ENCODE measurements at places on chromosomes 5 and 9.
A peak's percentile ranks its signal among the peaks of the same experiment; 100 is the strongest.

DNA sequence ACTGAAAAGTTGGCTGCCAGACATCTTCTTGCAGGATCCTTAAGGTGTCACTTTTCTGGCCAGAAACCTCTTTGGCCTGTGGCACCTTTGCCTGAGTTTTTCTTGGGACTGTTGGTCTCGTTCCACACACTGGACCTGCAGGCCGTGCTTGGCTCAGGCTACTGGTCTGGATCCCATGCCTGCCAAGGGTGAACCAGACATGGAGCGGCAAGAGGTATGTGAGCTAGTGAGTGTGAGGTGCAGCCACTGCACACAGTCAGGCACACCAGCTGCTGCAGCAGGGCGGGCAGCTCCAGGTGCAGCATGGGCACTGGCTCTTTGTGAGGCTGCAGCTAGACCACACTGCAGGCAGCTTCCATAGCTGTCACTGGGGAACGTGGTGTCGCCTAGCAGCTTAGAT lies 47.9 kb downstream of the NDUFAF2 start:
- no peak for DNase-seq

DNA sequence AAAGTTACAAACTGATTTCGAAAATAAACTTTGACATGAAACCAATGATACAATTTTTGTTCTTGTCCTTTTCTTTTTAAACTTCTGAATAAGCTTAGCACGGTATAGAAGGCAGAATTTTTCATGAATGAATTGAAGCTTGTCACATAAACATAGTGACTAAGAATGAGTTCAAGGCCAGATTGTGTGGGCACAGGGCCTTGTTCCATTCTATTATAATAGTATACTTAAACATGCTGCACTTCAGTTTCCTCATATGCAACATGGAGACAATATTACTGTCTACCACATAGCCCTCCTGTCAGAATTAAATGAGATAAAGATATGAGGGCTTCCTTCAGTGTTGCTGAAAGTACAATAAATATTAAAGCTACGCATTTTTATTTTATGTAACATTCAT lies 204.2 kb upstream of the HAPLN1 start:
- no peak for DNase-seq

DNA sequence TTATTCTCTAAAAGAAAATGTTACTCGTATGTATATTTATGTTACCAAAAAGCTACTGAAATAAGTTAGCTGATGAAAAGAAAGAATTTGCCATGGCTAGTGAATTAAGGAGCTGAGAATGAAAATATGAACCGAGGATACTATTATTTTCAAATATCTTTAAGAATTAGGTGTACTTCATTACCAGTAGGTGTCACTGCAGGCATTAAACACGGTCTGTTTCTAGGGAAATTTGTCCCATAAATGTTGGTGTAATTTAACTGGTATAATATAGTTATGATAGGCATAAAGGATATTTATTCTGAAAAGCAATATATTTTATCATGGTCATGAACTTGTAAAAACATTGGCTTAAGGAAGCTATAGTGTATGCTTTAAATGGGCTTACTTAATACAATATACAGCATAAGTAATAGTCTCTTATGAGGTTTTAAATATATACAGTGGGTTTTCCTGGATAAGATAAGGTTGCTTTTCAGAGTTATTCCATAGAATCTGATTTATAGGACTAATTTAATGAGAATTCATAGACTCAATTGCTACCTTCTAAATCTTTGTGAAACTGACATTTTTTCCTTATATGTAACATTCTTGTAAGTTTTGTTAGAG lies 72.4 kb upstream of the MPDZ start:
- DNase-seq: no peak

GRCh38 chr5:38463634-38464521 lies 92.6 kb downstream of the LIFR start:
- DNase-seq: no peak

DNA sequence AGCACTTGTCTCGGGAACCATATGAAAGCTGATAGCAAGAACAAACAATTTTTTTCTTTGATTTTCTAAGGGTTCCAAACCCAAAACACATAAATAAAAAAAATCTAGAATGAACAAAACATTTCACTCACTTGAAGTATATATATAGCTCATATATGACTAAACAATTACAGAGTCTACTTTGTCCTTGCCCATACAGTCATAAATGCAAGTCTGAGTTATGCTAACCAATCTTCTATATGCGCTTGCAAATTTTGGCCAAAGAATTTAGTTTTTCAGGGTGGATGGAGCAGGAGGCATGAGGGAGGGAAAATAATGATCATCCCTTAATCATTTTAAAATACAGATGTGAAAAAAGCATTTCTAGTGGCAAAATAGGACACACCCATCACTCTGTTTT lies 370.1 kb downstream of the BNC2 start:
- DNase-seq: no peak

DNA sequence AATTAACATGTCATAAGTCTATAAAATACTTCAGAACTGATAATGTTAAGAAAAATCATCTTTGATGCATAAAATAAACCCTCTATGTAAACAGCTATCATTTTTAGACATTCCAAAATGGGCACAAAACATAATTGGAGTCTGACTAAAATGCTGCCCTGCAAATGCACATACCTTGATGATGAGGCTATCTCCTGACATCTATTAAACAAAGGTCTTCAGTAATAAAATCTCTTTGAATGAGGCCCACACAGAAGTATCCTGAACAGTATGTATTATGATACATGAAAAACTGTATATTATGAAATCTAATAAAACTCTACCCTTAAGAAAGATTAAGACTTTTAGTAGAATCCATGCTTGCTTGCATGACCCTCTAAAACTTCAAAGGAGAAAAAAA lies 66.1 kb downstream of the FBXL17 start:
- no peak for DNase-seq

DNA sequence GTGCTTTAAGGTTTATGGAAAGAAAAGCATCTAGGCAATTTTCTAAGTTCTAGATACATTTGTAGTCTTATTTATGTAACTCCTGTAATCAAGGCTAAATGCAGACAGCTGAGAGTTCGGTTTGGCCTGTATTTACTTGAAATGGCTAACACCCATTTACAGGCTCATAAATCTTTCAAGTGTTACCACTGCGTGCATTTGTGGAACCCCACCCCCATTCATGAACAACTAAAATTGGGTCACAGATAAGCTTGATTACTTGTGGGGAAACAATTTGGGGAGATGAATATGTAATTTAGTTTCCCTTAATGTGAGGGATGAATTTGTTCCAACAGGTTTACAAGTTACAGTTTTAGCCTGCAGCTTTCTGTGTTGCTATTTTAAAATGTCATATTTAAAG lies 360.6 kb downstream of the ARRDC3 start:
- no peak for DNase-seq

- no peak for DNase-seq
Observed at GRCh38 chr5:95937607-95938152, 24.0 kb downstream of the ELL2 start.

- no peak for DNase-seq
Observed at GRCh38 chr5:89241186-89241585, 358.2 kb upstream of the MEF2C start.

GRCh38 chr5:167451076-167451475 lies 840.4 kb upstream of the WWC1 start:
- DNase-seq: no peak

DNA sequence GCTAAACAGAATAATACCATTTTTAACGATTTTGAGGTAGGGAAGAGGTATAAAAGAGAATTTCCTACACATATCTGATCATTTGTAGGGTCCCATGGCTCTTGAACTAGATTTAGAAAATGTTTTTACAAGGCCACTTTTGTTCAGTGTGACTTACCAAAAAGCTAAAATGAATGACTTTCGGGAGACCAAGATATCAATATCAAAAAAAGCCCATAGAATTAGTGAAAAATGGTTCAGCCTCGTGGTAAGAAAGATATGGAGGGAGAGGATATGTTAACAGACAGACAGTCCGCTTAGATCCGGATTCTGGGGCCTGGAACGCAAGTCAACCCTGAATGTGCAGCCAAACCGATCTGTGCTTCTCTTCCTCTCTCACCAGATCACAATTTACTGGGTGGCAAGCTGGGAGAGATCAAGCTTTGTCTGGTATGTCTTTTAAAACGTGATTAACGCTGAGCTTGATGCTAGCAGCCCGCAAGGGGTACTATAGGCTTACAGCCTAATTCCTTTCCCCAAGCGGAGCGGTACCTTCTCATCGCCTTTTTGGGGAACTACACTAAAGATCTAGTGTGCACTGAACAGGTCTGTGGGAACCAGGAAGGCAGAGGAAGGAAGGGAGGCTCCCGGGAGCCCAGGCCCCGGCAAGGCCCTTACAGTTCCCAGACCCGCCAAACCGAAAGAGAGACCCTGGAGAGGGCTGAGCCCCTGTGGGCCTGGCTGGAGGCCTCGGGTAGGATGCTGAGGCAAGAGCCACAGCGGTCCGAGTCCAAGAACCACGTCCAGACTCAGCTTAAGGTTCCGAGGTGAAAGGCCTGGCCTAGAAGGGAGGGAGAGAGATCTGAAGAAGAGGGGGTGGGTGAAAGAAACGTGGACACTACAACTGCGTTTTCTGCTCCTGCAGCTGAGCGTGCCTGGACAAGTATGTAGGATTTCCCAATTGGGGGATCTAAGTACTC lies 2.9 kb downstream of the NR2F1-AS1 start:
- no peak for DNase-seq

- DNase-seq: no peak
Observed at GRCh38 chr5:175778951-175779503, 92.4 kb upstream of the CPLX2 start.

DNA sequence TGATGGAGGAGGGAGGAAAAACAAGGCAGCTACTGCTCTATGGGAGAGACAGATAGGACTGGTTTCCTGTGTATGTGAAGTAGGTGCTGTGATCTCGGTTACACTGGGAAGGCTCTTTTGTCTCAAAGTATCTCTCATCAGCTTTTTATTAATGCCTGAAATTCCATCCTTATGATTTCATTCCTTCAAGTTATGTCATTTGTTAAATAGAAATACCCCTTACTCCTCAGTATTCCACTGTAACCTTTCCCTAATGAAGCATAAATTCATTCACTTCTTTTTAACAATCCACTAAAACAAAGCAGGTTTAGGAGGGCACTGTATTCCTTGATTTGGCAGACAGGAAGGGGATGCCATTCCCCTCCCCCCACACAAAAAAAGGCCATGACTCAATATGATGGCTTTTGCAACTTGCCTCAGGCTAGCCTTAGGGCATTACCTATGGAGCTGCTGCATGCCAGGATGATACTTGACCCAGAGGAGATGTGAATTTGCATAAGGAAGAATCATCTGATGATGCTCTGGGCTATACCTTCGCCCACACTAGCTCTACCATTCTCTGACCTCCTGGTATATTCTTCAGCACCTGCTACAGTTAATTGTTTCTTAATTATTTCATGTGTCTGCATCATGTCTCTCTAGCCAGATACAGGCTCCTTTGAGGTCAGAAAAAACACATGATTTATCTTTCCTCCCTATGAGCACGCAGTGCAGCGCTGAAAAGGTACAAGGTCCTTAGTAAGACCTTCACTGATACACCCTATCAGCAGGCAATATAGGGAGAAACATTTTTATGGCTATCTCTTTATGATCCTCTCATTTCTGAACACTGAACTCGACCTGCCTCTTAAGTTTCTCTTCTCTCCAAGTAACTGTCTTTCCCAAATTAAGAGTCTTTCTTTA lies 26.3 kb downstream of the NR3C1 start:
- DNase-seq: no peak

- DNase-seq: no peak
Observed at GRCh38 chr5:181243018-181243563, 615 bp downstream of the RACK1 start.

DNA sequence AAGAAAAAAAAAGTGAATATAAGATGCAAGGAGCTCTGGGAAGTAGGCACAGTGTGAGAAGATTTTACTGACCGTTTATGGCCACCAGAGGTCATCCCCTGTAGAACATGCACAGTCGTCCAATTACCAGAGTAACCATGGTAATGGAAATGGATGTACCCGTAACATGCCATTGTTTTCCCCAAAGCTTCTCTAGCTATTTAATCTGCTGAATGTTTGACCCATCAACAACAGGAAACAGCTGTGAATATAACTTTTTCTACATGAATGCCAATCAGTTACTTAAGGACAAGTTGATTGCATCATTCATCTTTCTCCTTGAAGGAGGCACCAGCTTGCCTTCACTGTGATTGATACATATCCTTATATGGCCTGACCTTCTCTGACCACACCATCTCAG lies 1967.0 kb upstream of the CDH9 start:
- no peak for DNase-seq

DNA sequence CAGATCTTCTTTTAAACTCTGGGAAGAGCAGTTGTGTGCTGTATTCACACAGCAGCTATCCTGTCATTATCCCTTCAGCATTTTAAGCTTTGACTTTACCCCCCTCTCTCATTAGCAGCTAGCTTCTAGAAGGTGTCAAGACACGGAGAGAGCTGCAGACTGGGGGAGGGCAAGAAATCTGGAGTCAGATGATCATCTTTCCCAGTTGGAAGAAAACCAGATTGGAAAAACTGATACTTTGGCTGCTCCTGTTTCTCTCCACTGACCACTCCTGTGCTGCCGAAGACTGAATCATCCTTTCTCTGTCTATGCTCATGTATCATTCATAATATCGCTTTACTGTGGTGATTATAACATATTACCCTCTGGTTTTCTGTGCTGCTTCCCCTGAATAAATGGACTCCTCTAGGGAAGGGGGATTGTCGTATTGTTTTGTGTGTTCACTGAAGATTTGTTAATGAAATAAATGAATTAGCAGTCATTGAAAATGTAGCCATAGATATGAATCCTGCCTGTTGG lies 75.1 kb downstream of the SH3GL2 start:
- no peak for DNase-seq

GRCh38 chr5:56264417-56265025 lies 31.4 kb upstream of the ANKRD55 start:
- DNase-seq: peak; percentile 7

- DNase-seq: no peak
Observed at GRCh38 chr9:78644359-78644758, 347.4 kb downstream of the PSAT1 start.

DNA sequence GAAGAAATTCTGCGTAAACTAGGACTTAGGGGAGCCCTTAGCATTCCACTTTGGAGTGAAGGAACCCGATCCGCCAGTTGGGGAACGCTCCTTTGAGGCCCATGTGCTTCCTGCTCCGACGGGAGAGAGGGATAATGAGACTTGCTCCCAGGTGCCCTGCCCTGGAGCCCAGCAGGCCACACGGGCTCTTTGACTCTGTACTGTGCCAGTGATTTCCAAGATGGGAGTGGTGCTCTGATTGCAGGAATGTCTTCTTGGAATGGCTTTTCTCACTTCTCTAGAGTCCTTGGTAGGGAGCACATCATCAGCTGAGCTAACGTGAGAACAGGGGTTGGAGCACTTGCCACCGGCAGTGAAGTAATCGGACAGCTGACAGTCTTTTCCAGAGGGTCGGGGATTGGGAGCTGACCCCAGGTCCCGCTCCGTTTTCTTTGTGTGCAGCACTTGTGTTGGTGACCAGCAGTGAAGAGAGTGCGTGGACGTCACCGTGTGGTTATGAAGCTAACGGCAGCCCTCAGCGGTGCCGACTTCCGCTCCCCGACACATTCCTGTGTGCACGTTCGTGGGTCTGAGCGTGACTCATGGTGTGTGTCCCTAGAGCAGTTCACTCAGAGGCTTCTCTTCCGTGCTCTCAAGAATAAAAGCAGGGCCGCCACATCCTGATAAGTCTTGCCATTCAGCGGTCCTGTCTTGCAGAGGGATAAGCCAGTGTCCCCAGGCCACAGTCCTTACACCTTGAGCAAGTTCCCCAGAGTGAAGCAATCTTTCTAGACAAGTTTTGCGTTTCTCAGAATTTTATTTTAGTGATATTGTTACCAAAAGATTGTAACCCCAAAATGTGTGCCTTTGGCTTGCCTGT lies 25.6 kb downstream of the ABL1 start:
- no peak for DNase-seq

GRCh38 chr5:35305336-35306020 lies 75.2 kb upstream of the PRLR start:
- no peak for DNase-seq

GRCh38 chr5:4627929-4628328 lies 512.2 kb upstream of the ADAMTS16 start:
- no peak for DNase-seq
